ENCODE measurements at places on chromosomes 2 and 18.

GRCh38 chr18:2898186-2898640 lies 51.4 kb downstream of the EMILIN2 start:
- no peak for DNase-seq

- DNase-seq: no peak
Measured at GRCh38 chr2:123530004-123530403, 495.1 kb upstream of the CNTNAP5 start.

DNA sequence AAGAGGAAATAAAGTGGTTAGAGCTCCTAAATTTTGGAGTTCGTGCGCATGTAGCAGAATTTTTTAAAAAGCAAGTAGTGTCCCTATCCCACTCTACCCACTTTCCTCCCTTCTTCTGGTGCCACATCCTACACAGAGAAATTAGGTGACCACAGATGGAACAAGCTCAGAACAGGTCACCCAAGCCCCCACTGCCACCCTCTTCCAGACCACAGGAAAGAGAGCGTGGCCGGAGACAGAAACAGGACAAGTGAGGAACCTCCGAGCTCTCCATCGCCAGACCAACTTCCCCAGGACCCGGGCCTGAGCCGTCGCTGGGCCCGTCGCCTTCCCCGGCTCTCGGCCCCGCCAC lies 433 bp downstream of the NPC1 start:
- DNase-seq: no peak

- DNase-seq: no peak
Measured at GRCh38 chr2:88247531-88247930, 77.4 kb downstream of the THNSL2 start.

- DNase-seq: no peak
Measured at GRCh38 chr2:204004912-204005311, 68.3 kb downstream of the ICOS start.

DNA sequence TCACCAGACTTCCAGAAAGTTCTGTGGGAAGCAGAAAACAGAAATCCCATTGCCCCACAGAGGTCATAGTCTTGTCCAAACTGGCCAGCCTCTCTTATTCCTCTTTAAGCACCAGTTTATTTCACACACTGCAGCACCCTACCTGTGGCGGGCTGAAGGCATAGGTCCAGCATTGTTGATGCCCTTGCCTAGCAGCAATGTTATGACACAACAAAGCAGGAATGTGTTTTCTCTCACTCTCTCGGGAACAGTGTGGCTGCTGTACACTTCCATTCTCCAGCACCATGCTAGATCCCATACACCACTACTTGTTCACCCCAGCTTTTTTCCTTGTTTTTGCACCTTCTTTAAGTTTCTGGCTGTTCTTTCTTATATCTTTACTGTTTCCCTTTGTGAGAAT lies 181.6 kb downstream of the DNAH6 start:
- DNase-seq: no peak

DNA sequence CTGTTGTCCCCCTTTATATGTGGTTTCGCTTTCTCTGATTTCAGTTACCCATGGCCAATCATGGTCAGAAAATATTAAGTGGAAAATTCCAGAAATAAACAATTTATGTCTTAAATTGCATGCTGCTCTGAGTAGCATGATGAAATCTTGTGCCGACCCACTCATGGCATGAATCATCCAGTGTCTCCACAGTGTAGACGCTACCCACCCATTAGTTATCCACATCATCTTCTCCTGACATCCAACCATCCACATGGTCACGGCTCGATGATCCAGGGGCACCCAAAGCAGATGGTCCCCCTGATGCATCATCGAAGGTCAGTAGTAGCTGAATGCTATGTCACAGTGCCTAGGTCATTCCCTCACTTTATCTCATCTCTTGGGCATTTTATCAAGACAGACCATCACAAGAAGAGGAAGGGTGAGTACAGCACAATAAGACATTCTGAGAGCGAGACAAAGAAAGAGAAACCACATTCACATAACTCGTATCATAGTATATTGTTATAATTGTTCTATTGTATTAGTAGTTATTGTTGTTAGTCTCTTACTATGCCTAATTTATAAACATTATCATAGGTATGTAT lies 44.1 kb upstream of the ACKR3 start:
- no peak for DNase-seq

DNA sequence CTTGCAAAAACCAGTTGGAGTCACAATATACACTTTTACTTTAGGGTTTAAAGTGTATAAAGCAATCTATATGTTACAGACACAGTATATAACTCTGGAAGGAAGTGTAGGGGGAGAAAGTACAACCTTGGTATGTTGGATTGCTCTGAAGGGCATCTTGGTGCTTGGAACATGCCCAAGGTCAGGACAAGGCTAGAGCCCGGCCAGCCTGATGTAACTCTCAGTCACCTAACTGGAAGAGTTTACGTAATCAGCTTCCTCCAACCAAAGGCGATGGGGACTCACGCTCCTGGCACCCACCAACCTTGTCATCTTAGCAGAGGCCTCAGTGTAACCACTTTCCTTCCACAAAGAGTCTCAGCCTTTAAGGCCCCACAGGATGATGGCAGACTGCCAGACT lies 181.1 kb upstream of the ACAA2 start:
- no peak for DNase-seq

GRCh38 chr2:74186038-74186437 lies 7.4 kb upstream of the MOB1A start:
- no peak for DNase-seq

- DNase-seq: no peak
Measured at GRCh38 chr2:70474256-70474848, 79.3 kb downstream of the TGFA start.

DNA sequence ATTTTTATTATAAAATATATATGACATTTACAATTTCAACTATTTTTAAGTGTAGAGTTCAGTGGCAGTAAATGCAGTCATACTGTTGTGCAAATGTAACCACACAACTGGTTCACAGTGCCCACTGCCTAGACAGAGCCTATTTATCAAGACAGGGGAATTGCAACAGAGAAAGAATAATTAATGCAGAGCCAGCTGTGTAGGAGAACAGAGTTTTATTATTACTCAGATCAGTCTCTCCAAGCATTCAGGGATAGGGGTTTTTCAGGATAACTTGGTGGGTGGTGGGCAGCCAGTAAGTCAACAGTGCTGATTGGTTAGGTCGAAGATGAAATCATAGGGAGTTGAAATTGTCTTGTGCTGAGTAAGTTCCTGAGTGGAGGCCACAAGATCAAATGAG lies 200.3 kb downstream of the NYAP2 start:
- DNase-seq: no peak

GRCh38 chr2:96412307-96413258 lies 77.0 kb downstream of the NCAPH start:
- no peak for DNase-seq

DNA sequence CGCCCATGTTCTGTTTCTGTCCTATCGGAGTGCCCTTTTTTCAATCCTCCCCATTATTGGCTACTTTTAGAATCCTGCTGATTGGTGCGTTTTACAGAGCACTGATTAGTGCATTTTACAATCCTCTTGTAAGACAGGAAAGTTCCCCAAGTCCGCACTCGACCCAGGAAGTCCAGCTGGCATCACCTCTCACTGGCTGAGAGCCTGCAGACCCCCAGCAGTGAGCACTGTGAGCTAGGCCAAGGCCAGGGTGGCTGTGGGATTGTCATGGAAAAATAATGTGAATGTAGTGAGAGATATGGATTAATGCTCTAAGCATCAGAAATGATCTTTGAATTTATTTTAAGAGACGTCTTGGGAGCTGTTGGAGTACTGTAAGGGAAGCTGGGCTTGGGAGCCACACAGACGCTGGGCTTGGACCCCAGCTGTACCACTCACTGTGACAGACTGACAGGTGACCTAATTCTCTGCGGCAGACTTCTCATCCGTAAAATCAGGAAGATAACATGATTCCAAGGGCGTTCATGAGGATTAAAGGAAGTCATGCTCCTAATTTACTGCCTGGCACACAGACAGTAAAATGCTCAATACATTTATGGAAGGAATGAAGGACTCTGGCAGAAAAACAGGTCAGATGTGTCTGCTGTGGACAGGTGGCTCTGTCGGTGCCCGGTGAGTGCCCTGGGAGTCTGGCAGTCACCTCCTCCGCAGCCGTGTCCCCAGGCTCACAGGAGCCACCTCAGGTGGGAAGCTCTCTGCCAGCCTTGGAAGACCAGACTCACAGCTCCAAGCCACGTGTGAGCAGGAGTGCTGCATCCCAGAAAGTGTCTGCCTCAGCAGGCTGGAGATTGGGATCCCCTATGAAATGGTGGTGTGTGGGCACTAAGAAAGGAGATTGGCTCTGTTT lies 105.5 kb downstream of the FAM168B start:
- DNase-seq: no peak

GRCh38 chr2:182705761-182706160 lies 10.3 kb upstream of the DNAJC10 start:
- DNase-seq: no peak

GRCh38 chr2:17643031-17643615 lies 102.6 kb downstream of the VSNL1 start:
- no peak for DNase-seq

GRCh38 chr18:48884306-48884705 lies 66.5 kb downstream of the SMAD7 start:
- DNase-seq: no peak

GRCh38 chr18:25787276-25787675 lies 303.1 kb downstream of the SS18 start:
- DNase-seq: no peak

GRCh38 chr2:235206980-235207579 lies 255.3 kb downstream of the SH3BP4 start:
- DNase-seq: no peak

- no peak for DNase-seq
Measured at GRCh38 chr2:96868555-96869280, 1.2 kb downstream of the SEMA4C start.

- DNase-seq: no peak
Measured at GRCh38 chr2:145530653-145531052, 1010.7 kb upstream of the ZEB2 start.

DNA sequence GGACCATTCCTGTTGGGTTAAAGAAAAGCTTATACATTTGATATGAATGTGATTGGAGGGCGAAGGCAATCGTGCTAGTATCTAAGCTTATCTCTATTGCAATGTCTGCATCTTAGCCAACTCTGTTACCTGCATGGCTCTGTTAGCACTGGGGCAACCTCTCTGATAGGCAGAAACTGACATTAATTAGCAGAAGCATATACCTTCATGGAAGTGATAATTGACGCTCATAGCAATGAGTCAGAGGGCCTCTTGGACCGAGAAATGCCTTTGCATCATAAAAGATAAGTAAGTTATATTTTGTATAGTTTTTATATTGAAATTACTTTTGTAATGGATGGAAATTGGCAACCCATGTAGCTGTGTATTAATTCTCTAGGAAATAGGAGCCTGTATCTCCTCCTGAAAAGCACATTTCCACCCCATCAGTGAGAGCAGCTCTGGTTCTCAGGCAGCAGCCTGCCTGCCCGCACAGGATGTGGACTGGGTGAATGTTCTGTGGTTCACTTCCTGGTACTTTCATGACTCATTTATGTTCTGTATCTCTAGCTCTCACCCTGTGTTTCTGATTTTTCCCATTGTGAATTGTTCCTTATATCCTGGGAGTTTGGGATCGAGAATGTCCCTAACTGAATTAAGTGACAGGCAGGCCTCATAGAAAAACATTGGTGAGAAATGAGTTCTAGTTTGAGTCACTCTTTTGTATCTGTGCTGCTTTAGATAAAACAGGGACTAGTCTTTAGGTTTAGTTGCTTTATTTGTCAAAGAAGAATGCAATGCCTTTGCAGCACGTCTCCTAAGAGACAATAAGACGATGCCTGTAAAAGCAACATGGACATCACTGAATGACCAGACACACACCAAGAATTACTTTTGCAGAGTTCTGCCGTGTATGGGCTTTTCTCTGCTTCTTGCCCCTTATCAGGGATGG lies 344.9 kb downstream of the DCDC2C start:
- DNase-seq: no peak

DNA sequence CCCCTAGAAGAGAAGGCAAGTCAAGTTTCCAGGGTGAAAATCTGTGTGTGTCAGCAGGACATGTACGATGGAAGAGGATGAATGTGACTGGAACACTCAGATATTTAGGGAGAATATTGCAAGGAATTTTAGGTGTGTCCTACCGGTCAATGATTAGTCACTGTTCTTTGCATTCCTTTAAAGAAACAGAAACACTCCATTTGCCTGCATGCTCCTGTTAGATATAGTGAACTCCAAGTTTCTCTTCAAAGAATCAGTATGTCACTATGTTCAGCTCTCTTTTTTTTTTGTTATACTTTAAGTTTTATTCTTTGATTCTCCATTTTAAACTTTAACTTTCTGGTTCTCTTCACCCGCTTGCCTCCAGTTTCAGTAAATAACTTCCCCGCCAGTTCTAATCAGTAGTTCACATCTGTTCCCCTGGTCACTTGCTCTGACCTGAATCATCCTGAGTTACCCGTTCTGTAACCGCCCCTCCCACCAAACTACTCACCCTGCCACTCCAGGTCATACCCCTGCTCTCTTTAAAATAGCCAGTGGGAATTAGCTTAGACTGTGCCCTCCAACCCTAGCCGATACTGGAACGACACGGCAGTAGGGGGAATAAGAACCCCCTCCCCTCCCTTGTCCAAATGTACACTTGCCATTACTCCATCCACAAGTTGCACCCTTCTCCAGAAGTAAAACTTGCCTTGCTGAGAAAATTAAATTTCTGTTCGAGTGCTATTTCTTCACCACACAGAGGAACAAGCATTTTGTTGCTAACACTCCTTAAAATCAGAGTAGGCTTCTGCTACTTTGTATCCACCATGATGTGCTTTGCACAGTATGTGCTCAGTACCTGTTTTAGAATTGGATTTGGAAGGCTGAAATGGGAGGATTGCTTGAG lies 268.4 kb downstream of the METTL4 start:
- no peak for DNase-seq

DNA sequence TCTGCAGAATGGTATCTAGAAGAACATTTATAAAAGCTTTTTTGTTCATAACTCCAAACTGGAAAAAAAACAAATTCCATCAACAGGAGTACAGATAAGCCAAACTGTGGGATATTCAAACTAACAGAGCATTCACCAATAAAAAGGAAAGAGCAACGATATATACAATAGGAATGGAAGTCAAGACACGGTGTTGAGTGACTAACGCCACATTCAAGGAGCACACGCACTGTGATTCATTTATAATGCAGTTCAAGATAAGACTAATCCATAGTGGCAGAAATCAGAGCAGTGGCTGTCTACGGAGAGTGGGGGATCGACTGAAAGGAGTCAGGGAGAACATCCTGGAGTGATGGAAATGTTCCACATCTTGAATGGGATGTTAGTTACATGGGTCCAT lies 70.7 kb downstream of the CABYR start:
- DNase-seq: no peak

GRCh38 chr2:198385326-198385725 lies 580.9 kb downstream of the PLCL1 start:
- DNase-seq: no peak

GRCh38 chr18:45571714-45572113 lies 43.6 kb upstream of the SLC14A2 start:
- no peak for DNase-seq

GRCh38 chr2:148667113-148667836 lies 22.7 kb downstream of the EPC2 start:
- no peak for DNase-seq

Data from cortex of kidney (tissue), 1 donor.